Activated CD4-positive, alpha-beta T cell treated with anti-CD3 and anti-CD28 coated beads for 24 hours (primary cell): ENCODE measurements at places on chromosomes 13 and 19.

DNA sequence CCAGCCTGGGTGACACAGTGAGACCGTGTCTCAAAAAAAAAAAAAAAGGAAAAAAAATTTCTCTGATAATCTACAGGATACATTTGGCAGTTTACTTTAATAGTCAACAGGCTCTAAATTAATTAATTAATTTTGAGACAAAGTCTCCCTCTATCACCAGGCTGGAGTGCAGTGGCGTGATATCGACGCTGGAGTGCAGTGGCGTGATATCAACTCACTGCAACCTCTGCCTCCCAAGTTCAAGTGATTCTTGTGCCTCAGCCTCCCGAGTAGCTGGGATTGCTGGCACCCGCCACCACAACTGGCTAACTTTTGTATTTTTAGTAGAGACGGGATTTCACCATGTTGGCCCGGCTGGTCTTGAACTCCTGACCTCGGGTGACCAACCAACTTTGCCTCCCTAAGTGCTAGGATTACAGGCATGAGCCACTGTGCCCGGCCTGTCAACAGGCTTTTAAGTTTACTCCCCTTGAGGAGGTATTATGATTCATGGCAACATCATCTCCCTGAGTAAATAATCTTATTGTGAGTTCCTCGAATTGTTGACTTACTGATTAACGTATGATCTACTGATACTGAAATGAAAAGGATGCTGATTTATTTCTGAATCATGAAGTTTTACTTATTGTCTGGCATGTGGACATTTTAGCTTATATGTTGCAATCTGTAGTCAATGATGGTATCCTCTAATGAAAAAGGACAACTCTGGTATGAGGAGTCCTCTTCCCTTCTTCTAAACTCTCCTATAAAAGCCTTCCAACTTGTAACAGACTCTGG, 21.3 kb upstream of the MTRF1 start:
- DNase-seq: no peak

GRCh38 chr19:33219261-33219815, 6.3 kb downstream of the SLC7A10 start:
- no peak for DNase-seq

DNA sequence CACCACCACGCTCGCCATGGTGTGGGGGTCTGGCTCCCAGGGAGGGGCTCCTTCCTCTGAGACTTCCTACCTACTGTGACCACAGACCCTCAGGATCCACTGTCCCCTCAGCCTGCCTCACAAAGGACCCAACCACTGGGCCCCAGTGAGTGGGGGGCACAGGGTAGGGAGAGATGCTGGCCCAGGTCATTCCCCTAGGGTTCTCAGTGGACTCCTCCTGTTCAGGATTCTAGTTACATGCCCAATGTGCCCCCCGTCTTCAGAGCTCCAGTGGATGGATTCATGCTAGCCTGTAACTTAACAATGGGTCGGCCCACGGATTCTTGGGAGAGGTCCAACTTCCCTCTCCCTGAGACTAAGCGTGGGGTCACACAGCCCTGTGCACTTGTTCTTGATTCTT, at the start of gene TSKS:
TSS of gene TSKS (minus strand) at position 77 of the 400 bp plus-strand sequence. CDS start at position 18, 59 bp downstream.
- DNase-seq: no peak

DNA sequence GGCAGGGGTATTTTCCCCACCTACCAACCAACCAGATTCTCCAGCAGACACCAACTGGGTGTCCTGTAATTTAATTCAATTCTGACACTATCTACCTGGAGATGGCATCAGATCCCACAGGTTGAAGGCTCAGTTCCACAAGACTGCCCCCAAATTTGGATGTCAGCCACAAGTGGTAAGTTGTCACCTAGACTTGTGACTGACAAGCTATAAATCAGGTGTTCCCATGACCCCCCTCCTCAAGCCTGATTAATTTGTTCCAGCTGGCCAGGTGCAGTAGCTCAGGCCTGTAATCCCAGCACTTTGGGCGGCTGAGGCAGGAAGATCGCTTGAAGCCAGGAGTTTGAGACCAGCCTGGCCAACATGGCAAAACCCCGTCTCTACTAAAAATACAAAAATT, 10.6 kb upstream of the HAUS5 start:
- no peak for DNase-seq

DNA sequence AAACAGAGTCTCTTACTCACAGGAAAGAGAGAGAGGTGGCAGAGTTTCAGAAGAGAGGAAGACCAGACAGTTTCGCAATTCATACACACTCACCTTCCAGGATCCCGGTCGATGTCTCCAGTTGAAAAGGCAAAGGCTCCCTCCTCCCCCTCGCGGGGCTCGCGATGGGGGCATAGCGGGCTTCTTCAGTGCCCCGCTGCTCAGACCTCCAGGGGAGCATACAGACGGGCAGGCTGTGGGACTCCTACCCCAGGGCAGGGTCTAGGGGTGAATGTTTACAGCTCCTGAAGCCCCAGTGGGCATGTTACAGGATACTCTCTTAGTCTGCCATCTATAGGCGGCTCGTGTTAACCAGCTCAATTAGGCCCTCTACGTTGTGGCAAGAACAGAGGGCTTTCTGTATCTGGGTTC, 139.2 kb downstream of the SLITRK5 start:
- no peak for DNase-seq

- no peak for DNase-seq
These were observed 4.6 kb downstream of the KLF12 start for GRCh38 chr13:74129500-74130191.

DNA sequence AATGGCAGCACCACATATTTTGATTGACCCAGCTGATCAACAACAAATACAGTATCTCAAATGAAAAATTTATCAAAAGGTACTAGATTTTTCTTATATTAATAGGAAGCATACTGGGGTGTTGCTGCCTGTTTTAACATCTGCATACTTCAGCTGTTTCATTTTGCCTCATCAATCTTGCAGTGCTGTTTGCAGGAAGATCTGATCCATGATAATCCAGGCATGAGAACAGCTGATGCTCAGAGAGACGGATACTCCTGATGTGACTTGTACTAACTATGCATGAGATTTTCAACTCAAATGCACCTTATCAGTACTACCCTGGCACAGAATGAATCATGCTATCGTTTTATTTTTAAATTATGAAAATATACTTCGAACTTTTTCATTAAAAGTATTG, 2136.8 kb downstream of the PCDH9 start:
- no peak for DNase-seq

DNA sequence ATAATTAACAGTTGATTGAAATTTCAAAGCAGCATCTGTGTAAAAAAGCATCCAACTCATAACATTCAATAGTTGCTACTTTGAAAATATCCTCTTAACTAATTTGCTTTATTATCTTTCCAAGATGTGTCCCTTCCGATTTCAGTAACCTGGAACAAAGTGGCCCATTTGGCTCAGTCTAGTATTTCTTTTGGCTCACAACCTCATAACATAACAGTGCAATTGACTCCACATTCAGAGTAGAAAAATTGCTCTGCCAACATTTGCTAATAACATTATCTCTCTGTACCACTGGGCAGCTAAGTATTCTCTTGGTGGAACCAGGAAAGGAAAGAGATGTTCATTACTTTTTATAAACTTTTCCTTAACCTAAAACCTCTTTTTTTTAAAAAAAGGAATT, 571.1 kb upstream of the ARGLU1 start:
- no peak for DNase-seq

GRCh38 chr13:23427342-23427843, 6.1 kb downstream of the SACS start:
- DNase-seq: no peak

DNA sequence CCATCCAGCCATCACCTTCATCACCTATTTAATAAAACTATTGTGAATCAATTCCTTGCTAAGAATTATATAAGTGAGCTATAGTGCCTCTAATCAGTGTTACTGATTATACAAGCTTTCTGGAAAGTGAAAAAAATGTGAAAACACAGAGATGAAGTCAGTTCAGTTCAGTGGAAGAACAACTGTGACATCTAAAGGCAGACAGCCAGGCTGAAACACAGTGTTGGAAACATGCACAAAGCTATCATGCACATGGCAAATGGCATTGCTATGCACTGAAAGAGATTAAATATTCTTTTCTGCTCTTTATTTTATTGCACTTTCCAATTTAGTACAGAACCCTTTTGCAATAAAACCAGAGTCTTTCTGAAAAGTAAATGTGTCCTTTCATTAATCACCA, 294.0 kb downstream of the RBM26 start:
- no peak for DNase-seq

DNA sequence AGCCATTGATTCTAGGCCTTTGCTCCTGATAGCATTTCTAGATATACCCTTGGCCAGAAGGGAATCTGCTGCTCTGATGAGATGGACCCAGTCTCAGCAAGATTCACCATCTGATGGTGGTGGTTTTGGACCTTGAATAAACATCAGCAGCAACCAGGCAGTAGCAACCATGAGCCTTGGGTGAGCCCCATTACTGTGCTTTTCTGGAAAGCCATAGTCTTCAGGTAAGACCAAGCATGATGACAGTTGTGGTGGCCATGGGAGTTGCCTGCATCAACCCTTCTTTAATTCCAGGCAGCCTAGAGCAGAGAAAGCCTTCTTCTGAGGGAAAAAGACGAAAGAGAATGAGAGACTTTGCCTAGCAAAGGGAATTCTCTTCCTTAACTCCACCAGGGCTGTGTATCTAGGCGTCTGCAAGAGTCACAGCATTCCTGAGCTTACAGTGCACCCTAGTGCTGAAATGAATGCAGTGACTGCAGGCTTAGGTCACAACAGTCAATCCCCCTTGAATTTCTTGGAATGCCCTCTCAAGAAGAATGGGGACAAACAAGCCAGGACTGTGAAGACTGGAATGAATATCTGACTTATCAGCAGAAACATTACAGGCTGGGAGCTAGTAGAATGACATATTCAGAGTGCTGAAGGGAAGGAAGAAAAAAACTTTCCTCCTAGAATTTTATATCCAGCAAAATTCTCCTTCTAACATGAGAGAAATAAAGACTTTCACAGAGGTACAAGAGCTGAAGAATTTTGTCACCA, 942.4 kb upstream of the PCDH20 start:
- no peak for DNase-seq

- no peak for DNase-seq
These were observed 32.4 kb downstream of the RASA3 start for GRCh38 chr13:114099918-114100445.

- no peak for DNase-seq
These were observed 17.3 kb upstream of the CLN5 start for GRCh38 chr13:76974618-76974975.

GRCh38 chr19:5262721-5263120, 77.9 kb downstream of the PTPRS start:
- no peak for DNase-seq

GRCh38 chr13:106416645-106417044, 118.8 kb downstream of the EFNB2 start:
- no peak for DNase-seq

- no peak for DNase-seq
These were observed 14.9 kb downstream of the ARID3A start for GRCh38 chr19:940591-941291.

DNA sequence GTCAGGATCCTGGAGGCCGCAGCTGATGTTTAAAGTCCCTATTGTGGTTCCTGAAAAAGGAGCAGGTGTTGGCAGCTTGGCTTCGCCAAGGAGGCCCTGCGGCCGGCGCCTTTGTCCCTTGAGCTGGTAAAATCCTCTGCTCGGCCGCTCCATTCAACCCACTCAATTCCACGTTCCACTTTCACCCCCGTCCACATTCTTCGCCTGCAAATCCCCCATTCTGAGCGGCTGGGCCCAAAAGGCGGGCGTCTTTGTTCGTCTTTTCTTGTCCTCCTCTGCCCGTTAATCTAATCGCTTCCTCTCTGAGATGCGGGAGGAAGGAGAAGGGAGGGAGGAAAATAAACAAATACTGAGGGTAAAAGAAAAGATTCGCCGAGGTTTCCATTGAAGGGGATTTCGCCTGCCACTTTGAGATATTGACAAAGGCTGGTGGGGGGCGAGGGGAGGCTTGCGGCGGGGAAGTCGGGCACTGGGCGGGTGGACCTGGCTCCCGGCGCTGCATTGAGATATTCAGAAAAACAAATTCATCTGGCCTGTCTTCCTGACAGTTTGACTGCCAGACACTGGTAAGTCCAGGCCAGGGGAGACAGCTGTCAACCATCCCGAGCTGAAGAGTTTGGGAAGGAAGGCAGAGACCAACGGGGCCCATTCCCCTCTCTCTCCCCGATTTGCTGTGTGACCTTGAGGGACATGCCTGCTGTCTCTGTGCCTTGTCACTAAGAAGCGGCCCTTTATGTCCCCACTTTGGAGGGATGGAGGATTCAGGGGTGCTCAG, 37.6 kb downstream of the ZNRF4 start:
- no peak for DNase-seq

- no peak for DNase-seq
These were observed at the start of gene SYDE1 for GRCh38 chr19:15107061-15108010. Gene SYDE1, plus strand, starts transcription at chr19:15107401. Its CDS starts 33 bp downstream, at chr19:15107434.

GRCh38 chr13:56906909-56907308, 233.8 kb upstream of the PRR20A start:
- DNase-seq: no peak

GRCh38 chr19:49458567-49458903, 5.5 kb downstream of the ALDH16A1 start:
- DNase-seq: no peak

- no peak for DNase-seq
These were observed 14.6 kb upstream of the RPS15 start for GRCh38 chr19:1423436-1424191.

DNA sequence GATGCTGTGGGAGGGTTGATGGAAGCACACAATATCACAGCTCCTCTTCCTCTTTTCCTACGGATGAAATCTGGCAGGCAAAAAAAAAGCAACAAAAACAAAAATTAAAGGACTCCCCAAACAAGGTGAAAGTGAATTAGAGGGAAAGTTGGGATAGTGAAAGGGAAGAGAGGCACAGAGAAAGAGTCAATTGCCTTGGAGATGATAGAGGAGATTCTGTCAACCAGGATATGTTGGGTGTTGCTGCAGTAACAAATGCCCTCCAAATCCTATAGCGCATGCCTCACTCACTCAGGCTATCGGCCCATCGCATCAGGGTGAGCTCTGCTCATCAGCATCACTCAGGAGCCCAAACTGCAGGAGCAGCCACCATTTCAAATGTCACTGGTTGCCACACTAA, 119.1 kb downstream of the DLEU7 start:
- no peak for DNase-seq

DNA sequence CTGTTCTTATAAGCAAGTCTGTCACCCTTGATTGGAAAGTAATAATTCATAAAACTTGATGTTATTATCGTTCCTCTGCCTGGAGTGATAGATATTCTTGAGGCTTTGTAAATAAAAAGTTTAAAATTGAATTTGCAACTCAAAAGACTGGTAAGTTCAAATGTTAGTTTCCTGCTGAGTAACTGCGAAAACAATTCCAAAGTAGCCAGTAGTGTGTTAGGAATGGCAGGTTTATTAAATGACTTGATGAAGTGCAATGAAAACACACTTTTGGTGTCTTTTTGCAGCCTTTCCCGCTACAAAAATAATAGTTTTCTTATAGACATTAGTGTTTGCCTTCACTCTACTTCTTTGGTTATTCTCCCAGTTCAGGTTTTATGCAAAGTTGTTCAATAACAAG, 299.3 kb downstream of the DLEU7 start:
- no peak for DNase-seq

GRCh38 chr13:96741779-96742178, 252.5 kb downstream of the OXGR1 start:
- DNase-seq: no peak

- no peak for DNase-seq
These were observed at the start of gene GSX1 for GRCh38 chr13:27792393-27793218. Gene GSX1, plus strand, starts transcription at chr13:27792483. Its CDS starts 208 bp downstream, at chr13:27792691.
